ENCODE measurements at places on chromosomes 6 and 20. TPM values are rescaled to one million over a fixed set of nuclear protein-coding genes. Genes with fewer than 3 reads are reported as not detected.

GRCh38 chr20:41992481-41992880 is 374.3 kb upstream of the CHD6 start:
- no peak overlapping the region for H3K4me3 ChIP-seq
- H3K4me1 ChIP-seq: no peaks in the 10 kb centered on the region
- H3K27me3 ChIP-seq: no peaks in the 10 kb centered on the region
- no peak for DNase-seq
- H3K27ac ChIP-seq: no peak overlapping the region
- no peaks in the 10 kb centered on the region for H3K36me3 ChIP-seq

DNA sequence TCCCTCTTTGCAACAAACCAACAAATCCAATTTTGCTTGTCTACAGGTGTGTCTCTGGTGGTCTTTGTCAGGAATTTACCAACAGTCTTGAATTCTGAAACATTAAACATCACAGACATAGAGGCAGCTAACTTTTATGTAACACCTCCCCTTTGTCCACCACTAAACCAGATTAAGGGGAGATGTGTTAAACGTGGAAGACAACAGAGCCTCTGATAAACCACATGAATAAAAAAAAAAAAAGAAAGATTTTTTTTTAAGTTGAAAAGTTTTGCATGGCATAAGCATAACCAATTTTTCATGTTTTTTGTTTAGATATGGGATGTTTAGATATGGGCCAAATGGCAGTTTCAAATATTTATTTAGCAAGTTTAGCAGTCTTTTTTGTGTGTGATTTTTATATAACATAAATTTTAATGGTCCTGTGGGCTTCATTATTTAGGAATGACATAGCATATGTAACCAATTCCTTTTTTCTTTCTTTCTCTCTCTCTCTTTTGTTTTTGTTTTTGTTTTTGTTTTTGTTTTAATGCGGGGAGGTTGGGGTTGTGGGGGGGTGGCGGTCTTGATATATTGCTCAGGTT is 60.7 kb upstream of the BTN3A2 start:
- H3K4me1 ChIP-seq: no peaks in the 10 kb centered on the region
- no peaks in the 10 kb centered on the region for H3K36me3 ChIP-seq
- H3K27me3 ChIP-seq: no peaks in the 10 kb centered on the region

GRCh38 chr6:114897536-114897935 is 554.7 kb upstream of the HS3ST5 start:
- no peak overlapping the region for H3K27ac ChIP-seq
- H3K4me3 ChIP-seq: no peak overlapping the region
- no peaks in the 10 kb centered on the region for H3K27me3 ChIP-seq

- no peaks in the 10 kb centered on the region for H3K36me3 ChIP-seq
- no peaks in the 10 kb centered on the region for H3K4me1 ChIP-seq
- DNase-seq: no peak
- H3K27me3 ChIP-seq: no peaks in the 10 kb centered on the region
- no peak overlapping the region for H3K27ac ChIP-seq
Observed at GRCh38 chr6:159952289-159953005, 16.4 kb upstream of the IGF2R start.

DNA sequence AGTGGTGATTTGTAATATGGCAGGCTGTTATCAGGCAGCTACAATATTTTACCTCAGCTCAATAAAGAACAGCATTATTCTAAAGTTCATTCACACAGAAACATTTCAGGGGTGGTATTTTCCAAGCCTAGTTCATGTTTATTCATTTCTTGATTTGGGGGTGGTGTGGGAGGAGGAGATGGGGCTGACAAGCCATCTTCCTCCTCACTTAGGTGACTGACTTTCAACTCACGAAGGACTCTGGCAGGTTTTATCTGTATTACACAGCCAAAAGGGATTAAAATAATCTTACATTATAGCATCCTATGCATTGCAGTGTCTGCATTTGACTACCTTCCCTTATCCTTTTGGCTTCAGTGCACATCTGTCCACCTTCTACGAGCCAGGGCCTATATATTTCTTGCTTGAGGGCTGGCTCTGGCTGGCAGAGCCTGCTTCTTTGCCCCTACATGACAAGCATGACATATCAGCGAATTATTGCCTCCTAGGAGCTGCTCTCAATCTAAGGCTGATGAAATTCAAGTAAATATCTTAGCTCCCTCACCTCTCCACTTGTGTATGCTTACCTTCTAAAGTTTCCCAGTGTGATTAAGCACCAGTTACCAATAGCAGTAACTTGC is 20.0 kb downstream of the KHDRBS2 start:
- no peak for DNase-seq
- no peaks in the 10 kb centered on the region for H3K4me1 ChIP-seq
- H3K4me3 ChIP-seq: no peak overlapping the region
- no peaks in the 10 kb centered on the region for H3K27me3 ChIP-seq
- H3K27ac ChIP-seq: no peak overlapping the region

GRCh38 chr6:37251211-37251780 is 6.3 kb upstream of the TBC1D22B start:
- H3K27ac ChIP-seq: no peak overlapping the region
- no peaks in the 10 kb centered on the region for H3K4me1 ChIP-seq
- no peak for DNase-seq
- no peaks in the 10 kb centered on the region for H3K27me3 ChIP-seq
- H3K4me3 ChIP-seq: no peak overlapping the region

DNA sequence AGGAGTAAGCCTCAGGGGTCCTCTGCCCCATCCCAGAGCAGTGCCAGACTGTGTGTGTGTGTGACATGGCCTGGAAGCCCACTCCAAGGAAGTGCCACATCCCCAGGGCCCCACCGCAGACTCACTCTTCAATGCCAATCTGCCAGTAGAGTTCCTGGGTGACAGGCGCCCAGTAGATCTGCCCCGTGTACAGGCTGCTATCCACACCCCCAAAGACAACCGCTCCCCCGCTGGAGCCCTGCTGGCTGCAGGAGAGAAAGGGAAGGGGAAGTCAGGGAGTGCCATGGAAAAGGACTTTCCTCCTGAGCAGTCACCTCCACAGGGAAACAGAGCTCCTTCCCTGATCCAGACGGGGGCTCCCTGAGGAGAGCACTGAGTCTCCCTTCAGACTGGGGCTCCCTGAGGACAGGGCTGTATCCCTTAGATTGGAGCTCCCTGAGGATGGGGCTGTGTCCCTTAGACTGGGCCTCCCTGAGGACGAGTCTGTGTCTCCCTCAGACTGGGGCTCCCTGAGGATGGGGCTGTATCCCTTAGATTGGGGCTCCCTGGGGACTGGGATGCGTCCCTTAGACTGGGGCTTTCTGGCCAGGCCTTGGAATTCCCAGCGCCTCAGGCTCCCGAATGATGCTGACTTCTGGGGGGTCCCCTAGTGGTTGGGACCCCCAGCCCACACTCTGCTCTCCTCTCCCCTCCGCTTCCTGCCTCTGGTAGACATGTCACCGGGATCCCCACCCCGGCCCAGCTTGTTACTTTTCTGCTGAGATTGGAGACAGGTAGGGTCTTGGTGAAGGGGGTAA is 5.2 kb upstream of the TFEB start:
- no peaks in the 10 kb centered on the region for H3K36me3 ChIP-seq
- H3K4me3 ChIP-seq: no peak overlapping the region
- H3K27me3 ChIP-seq: no peaks in the 10 kb centered on the region
- DNase-seq: peak; percentile 32

DNA sequence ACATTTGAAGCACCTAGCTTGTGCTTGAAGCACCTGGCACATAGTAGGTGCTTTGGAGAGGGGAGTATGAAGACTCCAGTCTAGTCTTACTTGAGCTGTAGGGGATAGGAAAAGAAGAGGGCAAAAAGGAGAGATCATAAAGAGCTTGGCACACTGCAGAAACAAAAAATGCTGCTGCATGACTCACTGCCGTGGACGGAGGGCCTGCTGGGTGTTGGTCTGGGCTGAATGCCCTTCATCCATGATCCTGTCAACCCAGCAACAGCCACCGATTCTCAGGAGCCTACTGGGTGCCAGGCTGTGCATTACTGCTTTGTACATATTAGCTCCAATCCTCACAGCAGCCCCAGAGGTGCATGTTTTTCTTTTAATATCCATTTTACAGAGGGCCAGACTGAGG is 6.0 kb downstream of the PDYN start:
- H3K4me1 ChIP-seq: no peaks in the 10 kb centered on the region
- H3K4me3 ChIP-seq: no peak overlapping the region
- H3K36me3 ChIP-seq: no peaks in the 10 kb centered on the region
- no peak overlapping the region for H3K27ac ChIP-seq
- no peak for DNase-seq

DNA sequence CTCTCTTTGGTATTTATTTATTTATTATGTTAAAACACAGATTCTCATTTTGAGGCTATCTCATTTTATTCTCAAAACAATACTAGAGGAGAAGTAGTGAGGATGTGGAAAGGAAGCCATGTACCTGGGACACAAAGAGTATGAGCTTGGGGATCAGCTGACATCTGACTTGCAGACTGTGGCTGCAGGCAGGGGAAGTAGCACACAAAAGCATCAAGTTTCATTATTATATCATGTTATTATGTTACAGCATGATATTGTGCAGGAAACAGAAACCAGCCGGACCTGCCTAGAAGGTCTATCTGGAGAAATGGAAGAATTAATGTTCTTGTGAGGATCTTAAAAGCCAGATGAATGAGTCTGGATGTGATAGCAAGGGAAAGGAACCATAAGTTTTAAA is 248.2 kb downstream of the KHDC1L start:
- no peaks in the 10 kb centered on the region for H3K36me3 ChIP-seq
- no peak for DNase-seq
- H3K4me1 ChIP-seq: peaks cover 2% of the 10 kb centered on the region
- no peak overlapping the region for H3K4me3 ChIP-seq
- H3K27ac ChIP-seq: no peak overlapping the region
- H3K27me3 ChIP-seq: no peaks in the 10 kb centered on the region

The ISM1 gene
- total RNA-seq: 42.9 TPM

The KCNG1 gene
- total RNA-seq: not detected

The ETV7 gene
- total RNA-seq: 2.8 TPM
